Ascending aorta (tissue), 2 donors: ENCODE measurements at places on chromosomes 2 and 18.

- no peak for DNase-seq
Measured at GRCh38 chr2:78585871-78586270, 439.6 kb upstream of the REG3G start.

DNA sequence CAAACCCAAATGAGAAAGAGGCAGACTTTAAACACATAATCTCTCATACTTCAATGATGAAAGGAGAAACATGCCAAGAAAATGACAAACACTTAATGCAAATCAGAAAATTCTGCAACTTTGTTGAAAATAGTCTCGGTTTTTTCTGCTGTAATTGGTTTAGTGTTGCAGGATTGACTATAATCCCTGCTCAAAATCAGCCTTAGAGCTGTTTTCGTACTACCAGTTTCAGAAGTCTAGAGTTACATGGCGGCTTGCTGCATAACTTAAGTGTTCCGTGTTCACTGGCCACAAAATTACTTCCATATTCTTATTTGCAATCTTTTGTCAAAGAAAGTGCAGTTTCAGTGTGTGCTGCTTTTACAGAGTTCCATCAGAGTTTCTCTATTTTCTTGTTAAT lies 48.9 kb upstream of the ITGAV start:
- no peak for DNase-seq

DNA sequence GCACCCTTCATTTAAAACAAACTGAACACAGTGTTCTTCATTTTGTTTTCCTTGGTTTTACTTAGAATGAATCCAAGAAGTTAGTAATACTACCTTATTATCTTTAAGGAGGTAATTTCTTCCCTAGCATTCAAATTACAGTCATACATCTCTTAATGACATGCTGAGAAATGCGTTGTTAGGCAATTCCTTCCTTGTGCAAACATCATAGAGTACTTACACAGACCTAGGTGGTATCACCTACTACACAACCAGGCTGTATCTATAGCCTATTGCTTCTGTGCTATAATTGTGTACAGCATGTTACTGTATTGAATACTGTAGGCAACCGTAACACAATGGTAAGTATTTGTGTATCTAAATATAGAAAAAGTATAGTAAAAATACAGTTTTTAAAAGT lies 8.4 kb upstream of the CABYR start:
- no peak for DNase-seq

GRCh38 chr18:75205514-75206132 lies 3.3 kb downstream of the PTGR3 start:
- no peak for DNase-seq

GRCh38 chr2:220948579-220948978 lies 623.5 kb downstream of the EPHA4 start:
- DNase-seq: no peak

GRCh38 chr18:43868497-43868995 lies 591.3 kb upstream of the SYT4 start:
- no peak for DNase-seq

- no peak for DNase-seq
Measured at GRCh38 chr2:157477919-157478318, 34.0 kb upstream of the CYTIP start.
